ENCODE measurements at places on chromosomes 2 and 18.

DNA sequence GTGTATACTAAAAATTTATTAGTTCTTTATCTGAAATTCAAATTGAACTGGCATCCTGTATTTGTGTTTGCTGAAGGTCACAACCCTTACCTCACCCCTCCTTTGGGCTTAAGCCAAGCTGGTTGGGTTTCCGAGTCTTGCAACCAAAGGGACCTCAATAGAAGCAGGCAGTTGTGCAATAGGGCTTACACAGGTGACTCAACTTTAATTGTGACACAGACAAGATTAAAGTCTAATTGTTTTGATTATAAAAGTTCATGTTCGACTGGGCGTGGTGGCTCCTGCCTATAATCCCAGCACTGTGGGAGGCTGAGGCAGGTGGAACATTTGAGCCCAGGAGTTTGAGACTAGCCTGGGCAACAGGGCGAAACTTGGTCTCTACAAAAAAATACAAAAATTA lies 71.5 kb downstream of the RAB31 start:
- no peak for DNase-seq

DNA sequence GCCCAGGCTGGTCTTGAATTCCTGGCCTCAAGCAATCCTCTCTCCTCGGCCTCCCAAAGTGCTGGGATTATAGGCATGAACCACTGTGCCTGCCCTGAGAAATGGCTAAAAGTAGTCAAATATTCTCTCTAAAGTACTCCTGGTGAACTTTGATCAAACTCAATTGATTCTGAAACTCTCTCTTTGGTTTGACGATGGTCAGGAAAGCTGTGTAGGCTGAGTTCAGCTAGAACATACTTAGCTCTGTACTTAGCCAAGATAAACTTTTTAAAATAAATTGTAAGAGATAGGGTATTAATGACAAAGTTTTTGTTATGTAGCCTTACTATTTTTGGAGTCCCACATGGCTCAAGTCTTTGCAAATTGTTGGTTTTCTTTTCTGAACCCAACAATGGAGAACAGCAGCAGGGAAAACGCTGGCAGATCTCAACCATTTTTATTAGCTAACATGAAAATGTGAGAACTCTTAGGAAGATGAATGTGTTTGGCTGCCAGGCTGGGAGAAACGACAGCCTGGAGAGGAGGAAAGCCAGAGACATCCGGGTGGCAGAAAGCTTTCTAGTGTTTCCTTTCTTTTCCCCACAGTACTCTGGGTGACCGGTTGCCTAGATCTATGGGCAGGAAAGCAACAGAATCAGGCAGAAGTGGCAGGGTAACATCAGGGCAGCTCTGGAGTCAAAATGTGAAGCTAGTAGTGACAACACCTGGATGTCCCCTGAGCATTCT lies 193.0 kb upstream of the LHCGR start:
- no peak for DNase-seq

DNA sequence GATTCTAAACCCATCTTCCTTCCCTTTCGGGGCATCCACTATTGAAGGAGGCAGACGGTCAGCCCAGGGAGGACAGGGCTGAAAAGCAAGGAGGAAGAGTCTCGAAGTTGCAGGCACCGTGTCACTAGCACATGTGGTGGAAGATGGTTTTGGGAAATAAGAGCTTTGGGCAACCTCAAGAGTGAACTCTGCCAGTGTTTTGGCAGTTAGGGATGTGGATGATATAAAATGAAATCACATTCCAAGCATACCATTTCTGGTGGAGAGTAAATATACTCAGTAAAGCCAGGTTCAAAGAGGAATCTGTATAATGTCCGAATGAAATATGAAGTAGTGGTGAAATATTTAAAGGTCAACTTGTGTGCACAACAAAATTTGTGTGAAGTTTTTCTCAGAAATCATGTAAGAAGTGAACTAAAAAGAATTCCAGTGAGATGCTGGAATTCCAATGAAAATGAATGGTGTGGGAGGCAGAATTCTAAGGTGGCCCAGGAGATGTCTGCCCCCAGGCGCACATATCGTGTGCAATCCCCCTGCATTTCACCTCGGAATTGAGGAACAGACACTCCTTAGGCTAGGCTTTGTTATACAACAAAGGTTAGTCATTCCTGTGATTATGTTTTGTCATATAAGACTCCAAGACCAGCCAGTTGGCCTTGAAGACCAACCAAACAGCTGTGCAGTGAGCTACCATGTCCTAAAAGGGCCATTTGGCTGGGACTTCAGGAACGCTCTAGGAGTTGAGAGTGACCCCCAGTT lies 147.1 kb downstream of the SH3BP4 start:
- DNase-seq = no peak

DNA sequence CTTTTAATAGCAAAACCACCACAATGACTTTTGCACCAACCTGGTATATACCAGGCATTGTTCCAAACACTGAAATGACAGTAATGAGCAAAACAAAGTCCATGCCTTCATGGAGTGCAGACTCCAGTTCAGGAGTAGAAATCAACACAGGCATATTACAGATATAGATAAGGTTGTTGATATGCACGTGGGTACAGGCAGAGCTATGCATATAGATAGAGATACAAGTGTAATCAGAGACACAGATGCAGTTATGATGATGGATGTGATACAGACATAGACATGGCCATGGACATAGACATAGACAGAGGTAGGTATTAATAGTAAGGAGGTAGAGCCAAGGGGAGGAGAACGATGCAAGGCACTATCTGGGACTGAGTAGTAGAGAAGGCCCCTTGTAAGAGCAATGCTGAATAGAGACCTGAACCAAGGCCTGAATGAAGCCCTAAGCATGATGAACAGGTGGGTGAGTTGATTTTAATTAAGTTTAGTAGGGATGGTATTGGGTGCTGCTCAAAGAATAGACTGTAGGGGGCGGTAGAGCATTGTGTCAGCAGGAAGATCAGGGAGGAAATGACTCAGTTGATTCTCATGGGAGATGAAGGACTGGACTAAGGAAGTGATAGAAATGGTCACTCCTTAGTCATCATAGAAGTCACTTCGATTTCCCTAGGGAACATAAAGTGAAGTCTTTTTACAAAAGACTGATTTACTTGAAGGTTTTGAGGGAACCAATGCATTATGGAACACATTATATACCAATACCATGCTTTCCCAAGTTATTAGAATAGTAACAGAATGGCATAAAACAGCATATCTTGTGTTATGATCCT lies 39.4 kb downstream of the CMPK2 start:
- peak; percentile 55 for DNase-seq

DNA sequence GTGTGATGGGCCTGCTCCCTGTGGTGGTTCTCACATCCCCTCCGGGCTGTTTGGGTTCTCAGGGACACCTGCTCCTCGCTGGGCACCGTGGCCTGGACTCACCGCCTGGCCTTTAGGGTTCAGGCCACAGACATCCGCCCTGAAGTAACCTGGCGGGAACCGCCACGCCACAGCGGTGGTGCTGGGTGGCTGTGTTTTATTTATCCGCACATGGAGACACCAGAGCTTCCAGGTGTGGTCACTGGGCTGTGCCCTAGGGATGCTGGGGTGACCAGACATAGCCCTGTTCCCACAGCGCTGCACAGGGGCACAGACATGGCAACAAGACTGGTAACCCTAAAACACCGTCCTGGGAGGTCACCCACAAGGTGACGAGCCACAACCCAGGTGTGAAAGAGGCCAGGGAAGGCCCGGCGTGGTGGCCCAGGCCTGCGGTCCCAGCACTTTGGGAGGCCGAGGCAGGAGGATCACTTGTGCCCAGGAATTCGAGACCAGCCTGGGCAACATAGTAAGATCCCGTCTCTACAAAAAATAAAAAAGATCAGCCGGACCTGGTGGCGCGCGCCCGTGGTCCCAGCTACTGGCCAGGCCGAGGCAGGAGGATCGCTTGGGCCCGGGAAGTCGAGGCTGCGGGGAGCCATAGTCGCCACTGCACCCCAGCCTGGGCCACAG lies 649 bp upstream of the HSBP1L1 start:
- no peak for DNase-seq

- DNase-seq = no peak
Measured at GRCh38 chr2:151796774-151797173, 31.4 kb downstream of the ARL5A start.

- DNase-seq = no peak
Measured at GRCh38 chr2:202031246-202031951, 2.3 kb upstream of the FZD7 start.

GRCh38 chr2:96146153-96146880 lies 1.1 kb upstream of the DUSP2 start:
- DNase-seq = peak; percentile 87

DNA sequence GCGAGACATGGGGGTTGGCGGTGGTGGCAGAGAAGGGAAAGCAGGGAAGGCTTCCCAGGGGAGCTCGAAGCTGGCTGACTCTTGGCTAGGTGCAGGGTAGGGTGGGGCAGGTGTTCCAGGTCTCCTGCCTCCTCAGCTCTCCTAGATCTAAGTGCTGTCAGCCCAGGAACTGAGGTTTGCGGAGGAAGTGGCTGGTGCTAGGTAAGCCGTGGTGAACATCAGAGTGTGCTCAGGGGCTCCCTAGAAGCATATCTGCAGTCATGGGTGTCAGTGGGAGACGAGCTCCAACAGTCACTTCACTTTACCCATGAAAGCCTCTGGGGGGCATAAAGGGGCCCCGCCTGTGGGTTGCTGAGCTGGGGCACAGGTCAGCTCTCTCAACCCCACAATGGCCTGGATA lies 34.1 kb downstream of the ARHGEF4 start:
- DNase-seq = no peak

DNA sequence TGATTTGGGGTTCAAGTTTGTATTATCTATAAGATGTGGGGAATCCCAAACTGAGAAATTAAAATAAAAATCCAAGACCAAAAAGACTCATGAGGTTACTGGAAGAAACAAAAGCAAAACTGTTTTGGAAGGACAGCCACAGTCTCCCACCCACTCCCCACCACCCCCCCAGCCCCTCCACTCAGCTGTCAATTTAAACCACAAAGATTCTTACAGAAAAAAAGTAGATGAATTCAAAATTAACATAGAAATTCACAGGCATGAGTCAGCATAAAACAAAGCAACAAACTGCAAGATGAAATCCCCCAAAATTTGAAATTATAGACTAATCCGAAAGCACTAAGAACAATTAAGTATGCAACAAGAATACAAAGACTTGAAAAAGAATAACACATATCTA lies 12.1 kb downstream of the MAP4K3 start:
- no peak for DNase-seq

DNA sequence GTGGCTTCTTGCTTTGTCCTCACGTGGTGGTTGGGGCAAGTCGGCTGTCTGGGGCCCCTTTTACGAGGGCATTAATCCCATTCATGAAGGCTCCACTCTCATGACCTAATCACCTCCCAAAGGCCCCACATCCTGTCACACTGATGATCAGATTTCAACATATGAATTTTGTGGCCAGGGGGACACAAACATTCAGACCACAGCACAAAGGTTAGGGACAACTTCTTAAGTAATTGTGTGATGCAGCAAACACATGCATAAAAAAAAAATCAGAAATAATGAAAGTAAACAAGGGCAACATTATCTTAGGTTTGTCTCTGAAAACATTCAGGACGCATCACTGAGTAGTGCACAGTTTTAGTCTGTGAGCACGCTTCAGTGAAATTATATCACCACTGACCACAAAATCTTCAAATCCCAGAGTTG lies 54.2 kb upstream of the FRZB start:
- no peak for DNase-seq

- peak; percentile 38 for DNase-seq
Measured at GRCh38 chr2:127829845-127830246, 18.9 kb upstream of the WDR33 start.

DNA sequence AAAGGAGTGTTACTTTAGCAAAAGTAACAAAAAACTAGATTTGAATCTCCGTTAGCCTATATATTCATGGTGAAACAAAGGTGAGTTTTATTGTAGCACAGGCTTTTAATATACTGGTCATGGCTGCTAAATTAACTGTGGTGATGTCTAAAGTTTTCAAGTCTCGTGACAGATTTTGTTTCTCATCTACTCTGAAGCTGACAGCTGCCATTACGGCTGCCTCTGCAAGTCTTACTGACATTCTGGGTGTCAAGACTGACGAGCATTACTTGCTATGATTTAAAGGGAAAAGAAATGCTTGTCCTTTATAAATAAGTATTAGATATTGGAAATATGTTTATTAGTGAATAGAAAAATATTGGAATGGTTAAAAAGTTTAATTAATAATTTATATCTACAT lies 207.7 kb downstream of the DSEL start:
- no peak for DNase-seq

- no peak for DNase-seq
Measured at GRCh38 chr18:52582516-52582915, 242.5 kb downstream of the DCC start.

- no peak for DNase-seq
Measured at GRCh38 chr2:190190507-190191162, 128.1 kb upstream of the MSTN start.

DNA sequence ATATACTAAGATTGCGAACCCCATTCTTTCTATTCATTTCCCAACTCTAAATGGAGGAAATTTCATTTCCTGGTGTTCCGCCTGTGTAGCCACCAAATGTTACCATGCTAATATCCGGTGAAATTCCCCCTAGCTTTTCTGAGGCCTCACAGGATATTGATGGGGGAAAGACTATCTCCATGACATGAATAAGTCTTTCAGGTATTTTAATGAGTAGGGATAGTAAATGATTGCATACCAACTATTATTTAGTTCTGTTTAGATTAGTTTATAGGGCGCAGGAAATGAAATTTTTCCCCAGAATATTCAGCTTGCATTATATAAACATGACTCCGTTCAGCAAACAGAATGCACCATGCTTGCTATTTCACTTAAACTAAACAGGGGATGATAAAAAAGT lies 55.4 kb downstream of the COL5A2 start:
- no peak for DNase-seq

- no peak for DNase-seq
Measured at GRCh38 chr2:62539606-62540407, 33.8 kb upstream of the TMEM17 start.

DNA sequence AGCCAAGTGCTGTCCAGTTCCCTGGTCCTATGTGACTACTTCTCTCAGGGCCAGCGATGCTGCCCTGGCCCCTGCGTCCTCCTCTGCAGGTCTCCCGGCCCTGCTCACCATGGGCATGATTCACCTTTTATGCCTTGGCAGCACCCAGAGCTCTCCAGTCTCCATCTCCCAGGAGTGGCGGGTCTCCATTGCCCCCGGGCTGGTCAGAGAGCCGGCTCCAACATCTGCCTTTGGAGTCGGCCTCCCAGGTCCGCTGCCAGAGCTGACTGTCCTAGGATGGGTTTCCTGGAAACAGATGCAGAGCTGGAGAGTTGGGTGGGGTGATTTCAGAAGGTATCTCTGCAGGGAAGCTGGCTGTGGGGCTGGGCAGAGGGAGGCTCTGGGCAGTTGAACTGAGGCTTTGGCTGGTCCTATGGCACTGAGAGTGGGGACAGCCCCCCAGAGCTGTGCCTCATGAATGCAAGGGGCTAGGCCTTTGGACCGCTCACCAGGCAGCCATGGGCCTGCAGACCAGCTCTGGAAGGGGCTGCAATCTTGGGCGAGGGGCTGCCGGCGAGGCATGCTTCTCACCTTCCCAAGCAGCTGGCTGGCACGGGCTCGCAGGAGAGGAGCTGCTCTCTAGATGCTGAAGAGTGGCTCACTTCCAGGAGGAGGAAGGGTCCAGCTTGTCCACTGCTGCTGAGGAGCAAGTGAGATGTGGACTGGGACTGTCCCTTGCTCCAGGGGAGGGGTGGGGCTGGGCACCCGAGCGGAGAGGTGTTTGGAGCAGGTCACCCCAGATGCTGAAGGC lies 59.8 kb upstream of the HS6ST1 start:
- no peak for DNase-seq

- DNase-seq = no peak
Measured at GRCh38 chr2:13607139-13607538, 890.4 kb downstream of the TRIB2 start.

Data from stimulated activated CD4-positive, alpha-beta T cell treated with anti-CD3 and anti-CD28 coated beads, Interleukin-4, amount 100 ng/mL, for 48 hours (primary cell).